ENCODE measurements at places on chromosomes 1 and 21. TPM values are rescaled to one million over a fixed set of nuclear protein-coding genes. Genes with fewer than 3 reads are reported as not detected.

Gene OR2L8
- total RNA-seq, result not detected

Gene DARS2
- 9.1 TPM for total RNA-seq

Gene FMO4
- 2.0 TPM for total RNA-seq

Gene FAM229A
- total RNA-seq, result 0.86 TPM

Gene MSTO1
- total RNA-seq, result 13.7 TPM

Gene VASH2
- total RNA-seq, result under 0.01 TPM

Gene CXADR
- total RNA-seq, result 71.3 TPM

Gene KRTAP12-1
- not detected for total RNA-seq

Gene GREM2
- not detected for total RNA-seq

Gene S100B
- not detected for total RNA-seq

Gene CAPN9
- under 0.01 TPM for total RNA-seq

Gene IL19
- not detected for total RNA-seq

Gene RNF186
- total RNA-seq, result not detected

Gene FALEC
- total RNA-seq, result not detected

Gene KIF14
- total RNA-seq, result 1.7 TPM

Gene CELA3B
- 0.09 TPM for total RNA-seq

Gene H3-3A
- 327 TPM for total RNA-seq

Gene ATP6V1G3
- total RNA-seq, result 0.22 TPM

Gene ADGRL2
- 6.7 TPM for total RNA-seq

Gene HES4
- 23.6 TPM for total RNA-seq

Gene TMEM222
- total RNA-seq, result 24.8 TPM

Gene PODN
- total RNA-seq, result not detected

Gene USP48
- total RNA-seq, result 54.8 TPM

Gene CLIC6
- total RNA-seq, result not detected

Gene RNU5D-1
- not detected for total RNA-seq

Gene TESK2
- total RNA-seq, result 5.3 TPM

Gene NFYC
- total RNA-seq, result 17.5 TPM

Gene DAP3
- total RNA-seq, result 39.4 TPM

Gene TMEM54
- total RNA-seq, result 10.2 TPM

Gene MIS18A
- total RNA-seq, result 5.7 TPM

Gene SFN
- total RNA-seq, result 0.11 TPM

Gene CLEC20A
- total RNA-seq, result not detected

Gene LCE6A
- not detected for total RNA-seq

Gene OLIG2
- total RNA-seq, result not detected

Gene TMPRSS3
- not detected for total RNA-seq

Gene SARS1
- 147 TPM for total RNA-seq

Gene CHRM3
- under 0.01 TPM for total RNA-seq

Gene UBL4B
- not detected for total RNA-seq

Gene TMEM82
- total RNA-seq, result not detected

Gene GPR153
- 2.4 TPM for total RNA-seq

Gene SH2D2A
- not detected for total RNA-seq

All from dermis lymphatic vessel endothelial cell (primary cell).